Uterus (tissue), 4 donors: ENCODE measurements at places on chromosomes 16 and 17. TPM values are rescaled to one million over a fixed set of nuclear protein-coding genes. Genes with fewer than 3 reads are reported as not detected.

The GP1BA gene
- total RNA-seq: not detected

The ZNF646 gene
- total RNA-seq: 13.7 TPM

- no peaks in the 10 kb centered on the region for H3K36me3 ChIP-seq
- H3K27ac ChIP-seq: no peak overlapping the region
- H3K4me3 ChIP-seq: no peak overlapping the region
- H3K4me1 ChIP-seq: no peaks in the 10 kb centered on the region
Observed at GRCh38 chr17:28973425-28973824, 22.1 kb upstream of the PHF12 start.

The CACNG5 gene
- not detected for total RNA-seq

GRCh38 chr16:68059804-68060203 lies 25.4 kb upstream of the NFATC3 start:
- DNase-seq: no peak
- H3K4me1 ChIP-seq: no peaks in the 10 kb centered on the region
- no peaks in the 10 kb centered on the region for H3K27me3 ChIP-seq
- no peaks in the 10 kb centered on the region for H3K36me3 ChIP-seq
- H3K4me3 ChIP-seq: no peak overlapping the region

The HOXB8 gene
- total RNA-seq: 1.9 TPM

The CDR2L gene
- 5.4 TPM for total RNA-seq
